Activated CD8-positive, alpha-beta memory T cell treated with anti-CD3 and anti-CD28 coated beads, Interleukin-2, amount 10 ng/mL, durations not matched to agents 7 days and 5 days (primary cell): ENCODE measurements at places on chromosomes 1 and 21. TPM values are rescaled to one million over a fixed set of nuclear protein-coding genes. Genes with fewer than 3 reads are reported as not detected.
A peak's percentile ranks its signal among the peaks of the same experiment; 100 is the strongest.

Gene GCSAML
- not detected for total RNA-seq

Gene VANGL1
- 11.8 TPM for total RNA-seq

Gene CRP
- total RNA-seq, result not detected

Gene BRDT
- not detected for total RNA-seq

DNA sequence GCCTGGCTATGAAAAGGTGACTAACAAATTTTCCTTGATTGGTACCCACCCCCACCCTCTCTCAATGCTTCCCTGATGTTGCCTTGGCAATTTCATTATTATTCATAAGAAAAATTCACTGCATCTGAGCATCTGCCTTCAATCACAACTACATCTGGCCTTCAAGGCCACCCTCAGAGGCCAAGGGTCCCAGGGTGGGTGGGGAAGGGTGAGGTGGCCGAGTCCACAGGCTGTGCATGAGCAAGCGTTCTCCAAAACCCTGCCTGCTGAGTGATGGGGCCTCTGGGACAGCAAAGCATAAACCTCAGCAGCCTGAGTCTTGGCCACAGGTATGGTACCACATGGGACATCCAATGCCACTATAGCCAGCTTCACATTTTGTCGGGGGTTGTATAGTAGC lies 198.7 kb downstream of the SLC35F3 start:
- DNase-seq, result no peak

GRCh38 chr1:40404670-40405462 lies 31.3 kb downstream of the SMAP2 start:
- DNase-seq, result no peak

GRCh38 chr21:23009360-23009759 lies 2011.2 kb downstream of the NCAM2 start:
- DNase-seq, result no peak

Gene CLCA4
- not detected for total RNA-seq

DNA sequence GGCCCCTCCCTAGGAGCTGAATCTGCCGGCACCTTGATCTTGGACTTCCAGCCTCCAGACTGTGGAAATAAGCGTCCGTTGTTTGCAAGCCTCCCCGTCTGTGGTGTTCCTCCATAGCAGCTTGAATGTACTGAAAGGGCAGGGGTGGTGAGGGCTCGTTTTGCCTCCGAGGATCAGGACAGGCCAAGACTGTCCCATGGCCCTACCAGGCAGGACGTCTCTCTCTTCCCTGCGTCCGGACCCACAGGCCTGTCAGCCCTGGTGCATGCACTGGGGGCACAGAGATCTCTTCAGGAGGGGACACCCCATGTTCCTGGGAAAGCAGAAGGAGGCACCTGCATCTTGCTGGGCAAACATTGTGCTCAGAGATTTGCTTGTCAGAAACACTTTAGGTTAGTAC lies 156.3 kb upstream of the C1orf174 start:
- DNase-seq, result no peak

- DNase-seq, result peak; percentile 59
Observed at GRCh38 chr1:156821801-156822200, 5.2 kb upstream of the SH2D2A start.

GRCh38 chr1:60731321-60731720 lies 351.0 kb upstream of the NFIA start:
- no peak for DNase-seq

DNA sequence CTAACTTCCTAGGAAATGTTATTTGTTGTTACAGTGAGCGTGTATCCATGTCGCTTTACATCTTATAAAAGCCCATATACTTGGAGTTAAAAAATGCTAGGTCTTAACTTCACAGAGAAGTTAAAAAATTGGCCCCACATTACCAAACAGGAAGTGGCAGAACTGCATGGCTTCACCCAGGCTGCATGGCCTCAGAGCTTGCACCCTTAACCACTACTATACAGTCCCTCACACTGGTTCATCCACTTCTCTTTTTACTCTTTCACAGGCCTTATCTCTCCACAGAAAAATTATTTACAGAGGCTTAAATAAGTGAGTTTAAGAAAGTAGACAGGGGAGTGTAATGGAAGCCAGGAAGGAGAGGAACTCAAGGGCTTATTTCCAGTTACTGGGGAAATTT lies 402.5 kb downstream of the HHAT start:
- no peak for DNase-seq

Gene KCNN3
- not detected for total RNA-seq

Gene C1QTNF12
- total RNA-seq, result 2.0 TPM

DNA sequence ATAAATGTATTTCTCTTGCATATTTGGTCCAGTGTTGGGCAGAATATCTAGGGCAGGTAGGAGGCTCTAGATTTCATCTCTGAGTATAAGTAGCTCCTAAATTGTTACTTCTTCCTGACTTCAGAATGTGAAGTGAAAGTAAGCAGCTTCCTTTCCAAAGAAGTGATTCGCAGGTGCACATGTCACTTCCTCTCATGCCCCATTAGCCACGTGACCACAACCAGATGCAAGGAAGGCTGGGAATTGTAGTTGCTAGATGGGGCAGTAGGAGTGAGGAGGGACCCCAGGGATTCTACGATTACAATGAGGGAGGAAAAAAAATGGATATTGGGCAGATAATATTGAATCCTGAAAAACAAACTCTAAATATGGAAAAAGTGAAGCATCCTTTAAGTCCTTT lies 113.2 kb upstream of the CYYR1 start:
- DNase-seq, result peak; percentile 42

- DNase-seq, result no peak
Observed at GRCh38 chr1:184010788-184011187, 26.7 kb downstream of the COLGALT2 start.

GRCh38 chr1:51719146-51719545 lies 102.3 kb downstream of the OSBPL9 start:
- no peak for DNase-seq

- peak; percentile 69 for DNase-seq
Observed at GRCh38 chr1:115642168-115643072, 650 bp downstream of the VANGL1 start.

GRCh38 chr21:31337086-31337485 lies 7.0 kb downstream of the TIAM1 start:
- DNase-seq, result no peak

Gene FCRL4
- total RNA-seq, result not detected

- no peak for DNase-seq
Observed at GRCh38 chr1:240906477-240906876, 294.5 kb upstream of the GREM2 start.

- no peak for DNase-seq
Observed at GRCh38 chr1:209267968-209268367, 315.5 kb upstream of the CAMK1G start.

- no peak for DNase-seq
Observed at GRCh38 chr1:247840818-247841217, 878 bp downstream of the OR11L1 start.

DNA sequence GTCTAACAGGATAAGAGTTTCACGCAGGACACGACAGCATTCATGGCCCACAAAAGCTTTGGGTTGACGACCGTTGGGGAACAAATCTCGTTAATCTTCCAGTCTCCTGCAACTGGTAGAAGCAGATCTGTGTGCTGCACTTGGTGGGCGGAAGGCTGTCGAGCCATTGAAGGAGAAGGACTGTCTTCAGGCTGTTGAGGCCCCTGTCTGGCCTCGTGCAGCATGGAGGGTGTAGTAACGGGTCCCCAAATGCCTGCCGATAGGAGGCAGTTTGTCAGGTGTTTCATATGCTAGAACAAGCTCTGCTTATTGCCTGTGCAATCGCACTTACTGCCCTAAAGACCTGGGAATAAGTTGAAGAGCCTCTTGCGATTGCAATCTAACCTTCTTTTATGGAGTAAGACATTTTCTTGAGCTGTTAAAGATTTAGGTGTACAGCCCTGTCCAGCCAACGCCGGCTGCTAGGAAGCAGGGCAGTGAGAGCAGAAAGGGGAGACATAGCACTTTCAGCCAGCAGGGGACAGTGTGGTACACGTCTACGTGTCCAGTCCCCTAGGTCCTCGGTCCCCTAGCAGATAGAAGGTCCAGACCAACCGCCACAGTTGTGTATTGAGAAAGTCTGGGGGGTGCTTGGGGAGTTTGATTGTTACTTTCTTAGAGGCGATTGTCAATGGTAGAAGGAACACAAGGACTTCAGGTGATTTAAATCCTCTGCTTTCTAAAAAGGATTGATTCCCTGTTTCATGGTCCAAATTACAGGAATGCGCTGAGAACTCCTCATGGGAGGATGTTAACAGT lies 102.3 kb upstream of the TMPRSS2 start:
- DNase-seq, result no peak

- peak; percentile 43 for DNase-seq
Observed at GRCh38 chr1:14970115-14970798, 183.3 kb upstream of the TMEM51 start.

DNA sequence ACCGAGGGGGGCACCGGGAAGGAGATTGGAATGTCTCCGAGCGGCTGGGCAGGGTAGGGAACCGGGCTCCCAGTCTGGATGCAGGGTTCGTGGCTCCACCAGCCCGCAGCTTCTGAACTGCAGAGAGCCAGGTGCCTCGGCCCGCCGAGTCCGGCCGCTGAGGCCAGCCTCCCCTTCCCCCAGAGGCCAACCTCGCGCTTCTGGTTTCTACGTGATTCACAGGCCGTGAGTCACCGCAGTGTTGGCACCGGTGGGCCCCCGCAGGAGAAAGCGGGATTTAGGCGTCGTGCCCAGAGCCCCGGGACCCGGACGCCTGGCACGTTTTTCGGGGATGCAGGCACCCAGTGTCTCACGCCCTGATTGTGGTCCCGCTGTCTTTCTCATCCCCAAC lies 458 bp downstream of the CRABP2 start:
- no peak for DNase-seq

Gene RASAL2
- total RNA-seq, result not detected

- DNase-seq, result no peak
Observed at GRCh38 chr1:45522324-45523104, 830 bp upstream of the PRDX1 start.
